Uterus (tissue), 4 donors: ENCODE measurements at places on chromosomes 13 and 19. TPM values are rescaled to one million over a fixed set of nuclear protein-coding genes. Genes with fewer than 3 reads are reported as not detected.

Gene EDDM13
- not detected for total RNA-seq

Gene OLFM4
- total RNA-seq, result not detected

DNA sequence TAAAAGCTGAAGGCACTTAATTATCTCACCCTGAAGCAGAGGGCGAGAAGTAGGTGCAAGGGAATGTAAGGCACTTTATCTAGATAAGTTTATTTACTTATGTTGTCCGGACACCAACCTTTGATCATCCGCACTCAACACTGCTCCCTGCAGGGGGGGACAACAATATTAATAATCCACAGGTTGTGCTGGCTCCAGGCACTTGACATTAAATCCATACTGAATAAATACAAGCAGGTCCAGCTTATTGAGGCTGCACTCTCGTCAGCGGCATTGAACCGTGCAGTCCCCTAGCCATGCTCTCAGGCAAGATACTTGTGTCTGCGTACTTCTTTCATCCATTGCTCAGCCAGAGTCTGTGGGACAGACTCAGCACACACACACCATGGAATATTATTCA, 374.5 kb upstream of the NBEA start:
- no peak for DNase-seq

DNA sequence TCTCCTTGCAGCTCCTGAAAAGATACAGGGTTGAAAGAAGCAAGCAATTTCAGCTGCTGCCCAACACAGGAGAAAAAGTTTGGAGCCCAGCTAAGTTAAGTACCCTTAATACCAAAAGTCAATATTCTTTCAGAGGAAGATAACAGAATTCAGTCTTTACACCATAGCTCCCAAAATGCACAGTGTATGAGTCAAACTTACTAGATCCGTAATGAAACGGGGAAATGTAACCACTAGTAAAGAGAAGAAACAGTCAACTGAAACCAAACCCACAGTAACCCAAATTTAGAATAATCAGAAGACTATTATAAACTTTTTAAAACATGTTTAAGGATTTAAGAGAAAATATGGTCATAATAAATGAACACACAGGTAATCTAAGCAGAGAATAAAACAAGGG, 45.2 kb downstream of the SUCLA2 start:
- DNase-seq, result no peak

Gene ANGPTL8
- total RNA-seq, result not detected

GRCh38 chr13:32447894-32448623, 20.1 kb upstream of the N4BP2L1 start:
- no peak for DNase-seq

Gene SLC27A5
- 1.8 TPM for total RNA-seq

DNA sequence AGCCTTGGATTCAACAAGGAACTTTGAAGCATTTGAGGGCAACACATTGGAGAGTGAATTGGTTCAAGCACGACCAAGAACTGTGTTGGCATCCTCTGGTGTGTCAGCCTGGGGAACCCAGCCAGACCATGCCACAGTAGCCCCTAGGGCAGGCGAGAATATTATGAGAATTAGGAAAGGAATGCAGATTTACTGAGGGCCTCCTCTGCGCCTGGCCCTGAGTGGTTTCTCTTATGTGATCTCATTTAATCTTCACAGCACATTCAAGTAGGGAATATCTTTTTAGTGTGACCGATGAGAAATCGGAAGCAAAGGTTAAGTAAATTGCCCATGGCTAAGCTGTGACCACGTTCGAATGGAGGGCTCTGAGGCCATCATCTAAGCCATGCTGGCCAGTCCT, 15.3 kb upstream of the ERICH6B start:
- DNase-seq, result no peak

DNA sequence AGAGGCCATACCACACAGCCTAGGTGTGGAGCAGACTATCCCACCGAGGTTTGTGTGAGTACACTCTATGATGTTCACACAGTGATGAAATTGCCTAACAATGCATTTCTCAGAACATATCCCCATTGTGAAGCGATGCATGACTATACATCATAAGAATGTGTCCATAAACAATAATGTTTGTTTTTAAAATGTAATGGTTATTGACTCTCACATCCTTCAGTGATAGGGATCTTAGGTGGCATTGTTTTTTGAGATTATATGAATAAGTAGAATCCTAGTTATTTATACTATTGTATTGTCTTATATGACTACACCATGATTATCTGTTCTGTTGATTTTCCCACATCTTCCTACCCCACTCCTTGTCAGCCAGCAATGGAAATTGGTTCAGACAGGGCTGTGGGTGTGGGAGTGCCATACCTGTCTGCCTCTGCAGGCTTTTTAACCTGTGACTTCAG, 13.6 kb downstream of the CCNA1 start:
- DNase-seq, result no peak

Gene MLLT1
- 15.6 TPM for total RNA-seq

Gene SERP2
- 0.77 TPM for total RNA-seq

GRCh38 chr19:15293781-15294491, 38.4 kb downstream of the BRD4 start:
- no peak for DNase-seq

Gene RFPL4A
- not detected for total RNA-seq

DNA sequence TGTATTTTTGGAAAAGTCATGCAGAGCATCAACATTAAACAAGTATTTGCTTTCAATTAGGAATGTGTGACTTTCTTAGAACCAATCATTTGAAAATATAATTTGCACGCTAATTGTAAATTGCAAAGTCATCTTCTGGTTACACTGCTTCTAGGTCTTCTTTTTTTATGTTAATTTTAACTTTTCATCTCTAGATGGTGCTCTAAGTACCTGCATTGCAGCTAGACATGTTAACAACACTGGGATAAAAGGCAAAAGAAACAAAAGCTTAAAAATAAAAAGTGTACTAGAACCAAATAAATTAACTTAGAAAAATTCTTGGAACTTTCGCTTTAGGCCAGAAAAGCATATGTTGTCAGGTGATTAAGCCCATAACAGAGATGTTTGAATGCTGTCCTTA, 2758.2 kb downstream of the PCDH9 start:
- DNase-seq, result no peak

- DNase-seq, result no peak
Observed at GRCh38 chr13:111399776-111400538, 79.5 kb downstream of the TEX29 start.

Gene SMAD9
- total RNA-seq, result 3.6 TPM

GRCh38 chr13:105937451-105937850, 598.0 kb downstream of the EFNB2 start:
- DNase-seq, result no peak

Gene CYP4F11
- total RNA-seq, result not detected

- no peak for DNase-seq
Observed at GRCh38 chr13:77832339-77833100, 86.1 kb downstream of the EDNRB start.

- no peak for DNase-seq
Observed at GRCh38 chr13:98517576-98518310, 59.2 kb downstream of the STK24 start.

Gene PRTN3
- total RNA-seq, result 2.9 TPM

- peak; percentile 76 for DNase-seq
Observed at GRCh38 chr19:46904114-46905060, 43.6 kb downstream of the ARHGAP35 start.

- DNase-seq, result no peak
Observed at GRCh38 chr13:33931397-33932311, 113.7 kb downstream of the RFC3 start.

Gene CEACAM5
- total RNA-seq, result 0.29 TPM

DNA sequence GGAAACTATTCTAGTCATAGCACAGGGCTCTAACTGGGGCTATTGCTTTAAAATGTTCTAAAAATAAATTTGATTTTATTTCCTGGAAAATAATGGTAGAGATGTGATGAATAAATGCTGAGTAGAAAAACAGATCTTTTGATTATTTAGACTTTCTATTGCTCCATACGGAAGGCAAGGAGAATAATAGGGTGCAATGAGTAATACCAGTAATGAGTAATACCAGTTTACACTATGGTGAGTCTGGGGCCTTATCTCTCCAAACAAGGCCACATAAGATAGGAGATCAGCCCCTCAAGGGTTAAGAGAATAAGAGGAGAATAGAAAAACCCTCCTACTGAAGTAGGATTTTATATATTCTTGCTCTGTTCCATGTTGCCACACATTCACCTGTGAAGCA, 390.4 kb downstream of the KLF5 start:
- no peak for DNase-seq

GRCh38 chr13:29315847-29316246, 279.6 kb downstream of the SLC7A1 start:
- no peak for DNase-seq

DNA sequence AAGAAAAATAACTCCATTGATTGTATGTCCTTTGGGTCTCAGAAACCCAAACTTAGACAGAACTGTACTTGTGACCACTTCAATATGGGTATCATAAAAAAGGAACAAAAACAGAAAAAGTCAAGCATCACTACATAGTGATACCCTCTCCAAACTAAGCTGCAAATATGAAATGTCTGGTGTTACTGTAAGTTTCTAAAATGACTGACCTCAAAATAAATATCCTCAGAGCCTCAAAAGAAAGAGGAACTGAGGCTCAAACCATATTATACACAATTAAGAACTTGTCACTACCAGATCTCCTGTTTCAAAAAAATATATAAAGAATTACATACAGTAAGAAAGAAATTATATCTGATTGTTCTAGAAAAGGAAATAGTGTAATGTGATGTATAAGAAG, 787.9 kb upstream of the KLHL1 start:
- no peak for DNase-seq

Gene PBX4
- 1.6 TPM for total RNA-seq

DNA sequence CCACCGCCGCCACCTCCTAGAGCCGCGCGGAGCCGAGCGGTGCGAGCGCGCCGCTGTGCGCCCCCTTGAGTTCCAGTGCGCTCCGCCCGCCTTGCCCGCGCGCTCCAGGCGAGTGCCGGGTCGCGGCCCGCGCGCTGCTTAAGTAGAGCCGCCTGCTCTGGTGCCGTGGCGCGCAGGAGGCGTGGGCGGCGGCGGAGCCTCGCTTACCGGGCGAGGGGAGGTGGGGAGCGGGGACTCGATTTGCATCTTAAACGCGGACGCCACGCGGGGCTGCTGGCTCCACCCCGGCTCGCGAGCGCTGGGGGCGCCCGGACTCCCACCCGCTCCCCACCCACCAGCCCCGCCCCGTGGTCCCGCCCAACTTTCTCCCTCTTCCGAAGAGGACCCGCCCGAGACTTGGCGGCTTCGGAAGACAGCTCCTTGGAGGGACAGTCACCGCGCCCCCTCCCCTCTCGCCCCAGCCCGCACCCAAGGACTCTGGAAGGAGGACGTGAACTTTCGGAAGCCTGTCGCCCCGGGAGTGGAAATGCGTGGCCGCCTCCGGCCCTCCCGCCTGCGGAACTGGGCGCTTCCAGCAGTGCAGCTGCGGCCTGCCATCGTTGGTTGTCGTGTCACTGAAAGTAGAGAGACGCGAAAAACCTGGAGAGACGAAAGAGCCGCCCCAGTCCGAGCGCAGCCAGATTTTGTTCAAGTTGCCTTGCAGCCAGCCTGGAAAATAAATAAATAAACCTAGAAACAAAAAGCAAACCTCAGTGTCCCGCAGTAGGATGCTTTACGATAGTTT, at the start of gene KCTD12:
KCTD12 (minus strand) TSS at position 114 of the 784 bp plus-strand sequence. CDS start 257 bp downstream, outside the sequence.
- DNase-seq, result peak; percentile 86

- no peak for DNase-seq
Observed at GRCh38 chr19:30686826-30687566, 314.8 kb downstream of the ZNF536 start.

Gene SPRED3
- total RNA-seq, result 5.7 TPM

Gene PLPPR2
- 71.7 TPM for total RNA-seq

Gene CD22
- total RNA-seq, result under 0.01 TPM

- no peak for DNase-seq
Observed at GRCh38 chr13:29428310-29429181, 166.9 kb downstream of the SLC7A1 start.

GRCh38 chr19:6925801-6926751, 38.7 kb downstream of the ADGRE1 start:
- DNase-seq, result no peak

GRCh38 chr13:41401366-41401765, 56.0 kb upstream of the RGCC start:
- no peak for DNase-seq

DNA sequence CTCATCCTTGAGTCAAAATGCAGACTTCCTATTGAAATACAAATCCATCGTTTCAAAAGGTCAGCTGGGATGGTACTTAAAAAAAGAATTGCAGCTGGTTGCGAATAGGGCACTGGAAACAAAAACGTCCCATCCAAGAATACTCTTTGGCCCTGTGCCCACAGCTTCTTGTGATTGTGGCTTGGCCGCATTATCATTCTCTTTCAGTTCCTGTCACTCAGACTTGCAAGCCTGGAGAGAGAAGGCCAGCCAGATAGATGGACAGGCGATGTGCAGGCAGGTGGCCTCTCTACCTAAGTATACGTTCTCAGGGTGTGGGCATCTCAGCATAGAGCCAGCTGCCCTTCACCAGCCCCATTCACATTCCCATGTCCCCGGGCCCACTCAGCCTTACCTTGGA, 208.5 kb upstream of the ZNF536 start:
- DNase-seq, result no peak

DNA sequence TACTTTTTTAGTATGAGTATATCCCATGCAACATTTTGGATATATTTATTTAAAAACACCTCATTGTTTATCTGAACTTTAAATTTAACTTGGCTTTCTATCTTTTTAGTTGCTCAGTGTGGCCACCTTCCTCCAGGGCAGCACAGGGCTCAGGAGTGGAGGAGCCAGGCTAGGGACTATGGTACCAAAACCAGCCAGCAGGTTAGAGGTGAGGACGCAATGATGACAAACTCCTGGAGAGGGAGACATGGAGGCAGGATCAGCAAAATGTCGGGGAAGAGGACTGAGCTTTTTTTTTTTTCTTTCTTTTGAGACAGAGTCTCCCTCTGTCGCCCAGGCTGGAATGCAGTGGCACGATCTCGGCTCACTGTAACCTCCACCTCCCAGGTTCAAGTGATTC, 29.6 kb upstream of the CALM3 start:
- no peak for DNase-seq

DNA sequence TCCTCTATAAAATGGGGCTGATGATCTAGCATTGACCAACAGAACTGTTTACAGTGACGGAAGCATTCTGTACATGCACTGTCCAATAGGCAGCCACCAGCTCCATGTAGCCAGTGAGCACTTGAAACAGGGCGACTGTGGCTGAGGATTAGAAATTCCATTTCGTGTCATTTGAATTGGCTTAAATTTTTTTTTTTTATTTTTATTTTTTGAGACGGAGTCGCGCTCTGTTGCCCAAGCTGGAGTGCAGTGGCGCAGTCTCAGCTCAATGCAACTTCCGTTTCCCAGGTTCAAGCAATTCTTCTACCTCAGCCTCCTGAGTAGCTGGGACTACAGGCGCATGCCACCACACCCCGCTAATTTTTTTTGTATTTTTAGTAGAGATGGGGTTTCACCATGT, 3.0 kb downstream of the PRKCG start:
- DNase-seq, result no peak

DNA sequence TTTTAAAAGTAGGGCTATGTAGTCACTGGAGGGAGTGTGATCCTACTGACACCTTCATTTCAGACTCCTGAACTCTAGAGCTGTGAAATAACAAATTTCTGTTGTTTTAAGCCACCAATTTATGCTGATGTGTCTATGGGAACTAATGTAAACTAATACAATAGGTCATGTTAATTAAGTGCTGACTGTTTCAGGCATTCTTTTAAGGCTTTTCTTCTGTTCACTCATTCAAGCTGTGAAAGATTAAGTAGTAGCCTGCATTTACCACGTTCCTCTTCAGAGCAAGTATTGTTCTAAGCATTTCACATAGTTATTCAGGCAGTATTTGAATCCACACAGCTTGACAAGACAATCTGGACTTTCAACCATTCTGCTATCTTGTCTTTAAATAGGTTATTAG, 1135.0 kb downstream of the SLITRK1 start:
- no peak for DNase-seq
